ENCODE measurements at places on chromosomes 5 and 9.

DNA sequence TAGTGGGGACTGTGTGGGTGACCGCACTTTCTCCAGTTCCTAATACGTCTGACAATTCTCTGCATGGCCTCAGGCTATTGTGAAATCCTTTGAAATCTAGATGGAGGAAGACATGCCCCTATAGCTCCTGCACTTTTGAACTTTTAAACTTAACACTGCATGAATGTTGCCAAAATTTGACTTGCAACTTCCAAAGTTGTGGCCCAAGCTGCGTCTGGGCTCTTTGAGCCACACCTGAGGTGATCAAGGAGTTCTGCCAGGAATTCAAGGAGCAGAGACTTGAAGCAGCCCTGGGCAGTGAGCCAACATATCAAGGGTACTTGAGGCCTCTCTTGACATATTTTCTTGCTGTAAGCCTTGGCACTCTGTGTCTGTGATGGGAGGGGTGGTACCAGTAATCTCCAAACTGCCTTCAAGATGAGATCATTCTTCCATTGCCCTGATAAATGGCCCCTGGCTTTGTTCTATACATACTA lies 1336.1 kb upstream of the CDH9 start:
- no peak for DNase-seq

GRCh38 chr5:95803271-95804148 lies 19.0 kb downstream of the GLRX start:
- DNase-seq: no peak

DNA sequence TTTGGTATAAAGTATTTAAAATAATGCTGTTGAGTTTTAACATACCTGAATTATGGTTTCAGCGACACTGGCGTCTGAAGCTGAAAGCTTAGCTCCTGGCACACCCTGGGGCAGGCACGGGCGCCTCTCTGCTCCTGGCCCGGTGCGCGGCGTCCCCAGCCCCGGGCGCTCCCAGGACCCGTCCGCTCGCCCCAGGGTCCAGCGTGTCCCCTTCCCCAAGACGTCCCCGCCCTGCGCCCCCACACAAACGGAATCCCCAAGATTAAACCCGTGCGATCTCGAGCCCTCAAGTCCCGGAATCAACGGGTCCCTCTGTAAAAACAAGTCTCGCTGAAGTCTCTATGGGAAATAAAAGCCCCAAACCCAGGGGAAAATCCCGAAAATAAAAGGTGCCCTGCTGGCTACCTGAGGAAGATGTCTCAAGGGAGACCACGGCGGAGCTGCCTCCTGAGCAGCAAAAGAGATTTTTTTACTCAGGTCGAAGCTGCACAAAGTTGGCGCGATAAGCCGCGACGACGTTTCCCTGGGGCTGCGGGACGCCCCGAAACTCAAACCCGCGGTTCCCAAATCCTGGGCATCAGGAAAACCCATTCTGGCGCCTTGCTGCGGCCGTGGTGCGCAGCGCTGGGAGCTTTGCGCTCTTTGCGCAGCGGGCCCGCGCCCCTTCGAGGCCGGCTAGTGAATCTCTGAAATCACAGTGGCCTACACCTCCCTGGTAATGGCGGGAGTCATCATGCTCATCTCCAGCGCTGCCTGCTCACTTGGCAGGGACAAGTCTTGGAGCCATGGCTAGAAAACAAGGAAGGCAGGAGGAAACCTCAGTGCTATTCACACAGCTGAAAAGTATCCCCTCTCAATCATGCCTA lies 6.3 kb upstream of the IFNA8 start:
- DNase-seq: no peak

- no peak for DNase-seq
Measured at GRCh38 chr5:110255194-110255593, 471.3 kb downstream of the TMEM232 start.

DNA sequence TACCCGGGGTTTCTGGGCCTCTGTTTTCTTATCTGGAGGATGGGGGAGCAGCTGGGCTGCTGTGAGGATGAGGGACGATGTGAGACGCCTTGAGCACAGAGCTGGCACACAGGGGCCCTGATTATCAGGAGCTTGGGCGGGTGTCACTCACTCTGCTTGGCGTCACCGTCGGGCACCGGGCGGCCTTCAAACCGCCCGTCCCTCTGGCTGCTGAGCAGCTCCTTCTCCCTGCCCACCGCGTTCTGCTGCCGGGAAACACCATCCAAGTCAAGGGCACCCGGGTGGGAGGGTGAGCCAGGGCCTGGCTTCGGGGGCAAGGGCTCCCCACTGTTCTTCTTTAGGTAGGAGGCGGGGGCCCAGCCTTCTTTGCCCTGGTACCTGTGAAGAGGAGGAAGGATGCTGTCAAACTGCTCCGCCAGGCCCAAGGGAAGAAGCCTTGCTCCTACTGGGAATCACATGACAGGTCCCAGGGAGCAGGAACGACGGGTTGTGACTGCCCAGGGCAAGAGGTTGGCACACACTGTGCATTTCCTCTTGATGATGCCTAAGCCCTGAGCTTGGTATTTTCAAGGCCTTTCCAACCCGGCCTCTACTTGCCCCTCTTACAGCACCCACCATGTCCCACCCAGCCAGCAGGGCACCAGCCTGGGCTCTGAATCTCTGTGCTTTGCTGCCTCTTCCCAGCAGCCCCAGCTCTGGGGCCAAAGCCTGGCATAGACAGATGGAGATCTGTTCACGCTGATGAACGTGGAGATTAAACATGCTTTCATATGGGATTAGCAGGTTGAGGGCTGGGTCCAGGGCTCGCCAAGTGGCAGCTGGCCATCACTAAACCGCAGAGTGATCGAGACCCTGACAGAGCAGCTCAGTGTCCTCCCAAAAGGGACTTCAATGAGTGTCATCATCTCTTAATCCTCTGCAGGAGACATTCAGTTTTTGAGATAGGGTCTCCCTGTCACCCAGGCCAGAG lies 66.9 kb upstream of the UBTD2 start:
- peak; percentile 14 for DNase-seq

- DNase-seq: no peak
Measured at GRCh38 chr9:84829997-84830696, 160.6 kb downstream of the NTRK2 start.

- DNase-seq: no peak
Measured at GRCh38 chr9:70987986-70988385, 133.4 kb downstream of the TRPM3 start.

DNA sequence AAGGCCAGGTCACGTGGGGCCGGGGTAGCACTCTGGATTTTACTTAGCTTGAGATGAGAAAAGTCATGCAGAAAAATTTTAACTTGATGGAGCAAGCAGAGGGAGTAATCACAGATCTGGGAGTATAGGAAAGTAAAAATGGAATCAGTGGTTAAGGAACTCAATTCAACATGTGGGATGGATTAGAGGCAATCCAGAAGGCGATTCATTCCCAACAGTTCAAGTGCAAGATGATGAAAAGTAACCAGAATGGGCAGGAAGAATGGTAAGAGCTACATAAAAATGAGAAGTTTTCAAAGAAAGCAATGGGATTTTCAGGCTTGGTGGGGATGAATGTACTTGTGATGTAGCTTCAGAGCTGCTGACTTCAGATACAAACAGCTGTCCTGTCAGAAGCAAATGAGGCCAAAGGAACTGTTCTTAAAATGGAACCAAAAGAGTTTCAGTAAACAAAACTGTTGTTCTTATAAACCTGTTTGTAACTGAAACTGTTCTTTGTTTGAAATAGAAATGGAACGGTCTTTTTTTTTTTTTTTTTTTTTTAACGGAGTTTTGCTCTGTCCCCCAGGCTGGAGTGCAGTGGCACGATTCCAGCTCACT lies 5.6 kb upstream of the SEC24A start:
- DNase-seq: no peak

DNA sequence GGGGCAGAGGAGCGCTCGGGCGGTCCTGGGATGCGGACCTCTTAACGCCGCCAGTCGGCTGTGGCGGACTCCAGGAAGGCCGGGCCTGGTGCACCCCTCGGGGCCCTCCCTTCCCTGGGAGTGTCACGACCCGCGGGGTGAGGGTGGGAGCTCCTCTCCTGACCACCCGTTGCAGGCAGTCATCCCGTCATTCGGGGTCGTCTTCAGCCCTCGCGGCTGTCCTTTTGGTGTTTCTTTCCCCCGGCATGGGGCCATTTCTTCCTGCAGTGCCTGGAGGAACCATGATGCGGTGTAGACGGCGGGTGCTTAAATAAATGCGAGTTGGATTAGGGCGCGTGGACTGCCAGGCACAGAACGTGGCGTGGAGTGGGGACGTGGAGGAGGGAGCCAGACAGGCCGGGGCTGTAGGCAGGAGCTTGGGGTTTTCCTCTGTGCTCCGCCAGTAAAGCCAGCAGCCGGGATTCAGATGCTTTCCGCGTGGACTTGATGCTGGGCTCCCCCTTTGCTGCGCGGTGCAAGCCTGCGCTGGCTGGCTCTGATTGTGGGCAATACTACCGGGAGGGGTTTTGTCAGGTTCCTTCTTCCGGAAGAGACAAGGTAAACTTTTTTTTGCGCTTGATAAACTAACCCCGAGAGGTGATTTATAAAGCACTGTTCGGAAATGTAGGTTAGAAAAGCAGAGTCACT lies 868 bp downstream of the KDM4C start:
- DNase-seq: no peak

GRCh38 chr5:30926218-30926617 lies 267.3 kb upstream of the CDH6 start:
- no peak for DNase-seq

DNA sequence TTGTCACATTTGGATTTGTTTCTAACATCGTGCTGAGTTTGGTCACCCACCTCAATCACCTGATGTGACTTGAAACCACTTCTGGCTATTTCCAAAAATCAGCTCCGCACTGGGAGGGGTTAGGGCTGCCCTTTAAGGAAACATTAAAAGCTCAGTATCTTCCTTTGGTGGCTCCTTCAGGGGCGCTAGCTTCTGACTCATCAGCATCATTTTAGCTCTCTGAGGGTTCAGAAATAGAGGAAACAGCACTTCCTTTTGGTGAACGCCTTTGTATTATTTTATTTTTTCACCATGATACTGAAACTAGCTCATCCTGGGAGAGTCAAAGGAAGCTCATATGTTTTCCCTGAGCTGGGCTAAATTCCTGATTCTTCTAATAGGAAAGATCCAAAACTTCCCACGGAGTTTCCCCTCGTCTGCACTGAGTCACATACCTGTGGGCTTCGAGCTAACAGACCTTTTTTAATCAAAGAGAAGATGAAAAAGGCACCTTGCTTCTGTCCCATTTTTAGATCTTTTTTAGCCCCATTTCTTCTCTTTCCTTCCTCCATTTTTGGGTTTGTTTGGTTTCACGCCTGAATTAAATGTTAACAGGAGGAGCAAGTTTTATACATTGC lies 48.2 kb downstream of the ROPN1L start:
- DNase-seq: no peak

DNA sequence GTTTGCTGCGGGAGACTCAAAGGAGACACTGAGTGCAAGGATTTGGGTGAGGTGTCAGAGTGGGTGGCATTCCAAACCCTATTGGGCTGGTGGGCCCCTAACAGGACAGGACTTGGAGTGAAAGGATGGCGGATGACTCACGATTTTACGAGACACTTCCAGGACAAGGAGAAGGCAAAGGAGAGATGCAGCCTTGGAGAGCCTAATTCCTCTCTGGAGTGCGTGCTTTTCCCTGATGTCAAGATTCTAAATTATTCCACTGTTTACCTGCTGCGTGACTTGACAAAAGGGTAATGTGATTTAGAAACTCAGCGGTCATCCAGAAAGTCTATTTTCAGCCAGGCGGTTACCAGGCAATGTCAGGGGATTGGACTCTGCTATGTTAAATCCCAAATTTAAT lies 41.6 kb upstream of the CD180 start:
- DNase-seq: no peak

- no peak for DNase-seq
Measured at GRCh38 chr5:136811551-136811950, 446.2 kb upstream of the TRPC7 start.

GRCh38 chr9:120531683-120532300 lies 48.2 kb downstream of the CDK5RAP2 start:
- DNase-seq: peak; percentile 8

GRCh38 chr5:142901476-142902185 lies 131.5 kb downstream of the ARHGAP26 start:
- DNase-seq: no peak

DNA sequence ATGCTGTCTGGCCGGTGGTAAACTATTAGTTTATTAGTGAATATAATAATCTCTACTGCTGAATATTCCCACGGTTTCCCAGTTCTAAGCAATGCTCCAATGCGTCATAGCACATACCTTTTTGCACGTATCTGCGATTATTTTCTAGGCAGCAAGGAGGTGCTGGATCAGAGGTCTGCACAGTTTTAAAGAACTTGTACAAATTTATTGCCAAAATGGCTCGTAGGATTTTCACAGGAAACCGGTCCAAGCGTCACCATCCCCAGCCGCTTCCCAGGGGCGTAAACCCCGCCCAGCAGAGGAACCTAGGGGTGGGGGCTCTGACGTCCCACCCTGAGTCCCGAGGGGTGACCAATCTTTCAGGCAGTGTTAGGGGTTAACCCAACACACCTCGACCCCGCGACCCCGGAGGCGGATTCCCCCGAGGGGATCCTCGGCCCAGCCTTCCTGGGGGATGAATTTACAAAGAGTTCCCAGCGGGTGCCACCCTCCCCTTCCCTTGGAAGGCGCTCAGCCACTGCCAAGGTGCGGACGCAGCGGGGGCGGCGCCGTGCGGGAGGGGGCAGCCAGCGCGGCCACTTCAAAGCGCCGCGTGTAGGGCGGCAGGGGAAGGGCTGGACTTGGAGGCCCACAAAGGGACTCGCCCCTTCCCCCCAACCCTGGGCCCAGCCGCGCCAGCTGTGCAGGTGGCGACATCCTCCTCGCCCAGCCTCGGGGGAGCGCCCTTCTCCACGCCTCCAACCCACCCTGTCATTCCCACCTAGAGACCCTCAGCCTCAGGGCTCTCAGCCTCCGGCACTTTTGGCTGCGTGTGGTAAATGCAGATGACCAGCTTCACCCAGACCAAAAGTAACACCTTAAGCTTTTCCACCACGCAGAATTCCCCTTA lies 43.5 kb upstream of the TCF7 start:
- DNase-seq: no peak

DNA sequence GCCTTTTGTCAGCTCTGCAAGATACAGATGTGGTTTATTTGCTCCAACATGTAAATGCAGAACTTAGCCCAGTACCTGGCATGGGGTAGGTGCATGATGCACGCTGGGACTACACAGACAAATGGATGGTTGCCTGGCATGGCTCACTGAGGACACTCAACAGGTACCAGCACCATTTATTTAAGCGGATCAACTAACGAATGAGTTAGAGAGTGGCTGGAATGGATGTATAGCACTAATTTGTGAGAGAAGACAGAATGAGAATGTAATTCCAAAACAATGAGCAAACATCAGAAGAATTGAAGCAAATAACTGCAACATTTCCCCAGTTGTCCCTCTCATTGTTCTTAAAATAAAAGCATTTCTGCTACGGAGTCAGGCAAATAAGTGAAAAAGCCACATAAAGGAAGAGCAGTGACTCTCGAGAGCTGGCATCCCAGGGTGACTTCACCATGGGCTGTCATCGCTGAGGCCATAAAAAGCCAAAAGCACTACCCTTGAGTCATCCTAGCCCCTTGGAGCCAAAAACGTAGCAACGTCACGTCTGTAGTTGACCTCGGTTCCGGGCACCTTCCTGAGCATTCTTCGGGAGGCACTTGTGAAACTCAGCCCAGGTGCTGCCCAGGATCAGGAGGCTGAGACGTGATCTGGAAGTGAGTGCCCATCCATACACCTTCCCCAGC lies 290.3 kb downstream of the NSG2 start:
- DNase-seq: no peak
